Activated B cell treated with CpG ODN at 0.5 μM for 24 hours (primary cell): ENCODE measurements at places on chromosomes 16 and 17. TPM values are rescaled to one million over a fixed set of nuclear protein-coding genes. Genes with fewer than 3 reads are reported as not detected.

- no peak for DNase-seq
These were observed 115.9 kb upstream of the TNRC6C start for GRCh38 chr17:77842528-77843147.

DNA sequence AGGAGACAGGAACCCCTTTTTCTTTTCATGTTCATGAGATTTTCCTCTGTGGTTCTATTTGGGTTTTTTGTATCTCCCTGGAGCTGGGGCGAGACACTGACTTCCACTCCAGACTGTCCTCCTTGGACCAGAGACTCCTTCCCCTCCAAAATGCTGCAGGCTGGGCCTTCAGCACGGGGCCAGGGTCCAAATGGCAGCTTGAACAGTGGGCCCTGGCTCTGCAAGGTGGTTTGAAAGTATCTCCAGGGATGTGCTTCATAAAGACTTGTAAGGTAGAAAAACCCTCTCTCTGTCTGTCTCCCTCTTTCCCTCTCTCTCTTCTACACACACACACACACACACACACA lies 236.1 kb downstream of the ZNF423 start:
- DNase-seq: no peak

DNA sequence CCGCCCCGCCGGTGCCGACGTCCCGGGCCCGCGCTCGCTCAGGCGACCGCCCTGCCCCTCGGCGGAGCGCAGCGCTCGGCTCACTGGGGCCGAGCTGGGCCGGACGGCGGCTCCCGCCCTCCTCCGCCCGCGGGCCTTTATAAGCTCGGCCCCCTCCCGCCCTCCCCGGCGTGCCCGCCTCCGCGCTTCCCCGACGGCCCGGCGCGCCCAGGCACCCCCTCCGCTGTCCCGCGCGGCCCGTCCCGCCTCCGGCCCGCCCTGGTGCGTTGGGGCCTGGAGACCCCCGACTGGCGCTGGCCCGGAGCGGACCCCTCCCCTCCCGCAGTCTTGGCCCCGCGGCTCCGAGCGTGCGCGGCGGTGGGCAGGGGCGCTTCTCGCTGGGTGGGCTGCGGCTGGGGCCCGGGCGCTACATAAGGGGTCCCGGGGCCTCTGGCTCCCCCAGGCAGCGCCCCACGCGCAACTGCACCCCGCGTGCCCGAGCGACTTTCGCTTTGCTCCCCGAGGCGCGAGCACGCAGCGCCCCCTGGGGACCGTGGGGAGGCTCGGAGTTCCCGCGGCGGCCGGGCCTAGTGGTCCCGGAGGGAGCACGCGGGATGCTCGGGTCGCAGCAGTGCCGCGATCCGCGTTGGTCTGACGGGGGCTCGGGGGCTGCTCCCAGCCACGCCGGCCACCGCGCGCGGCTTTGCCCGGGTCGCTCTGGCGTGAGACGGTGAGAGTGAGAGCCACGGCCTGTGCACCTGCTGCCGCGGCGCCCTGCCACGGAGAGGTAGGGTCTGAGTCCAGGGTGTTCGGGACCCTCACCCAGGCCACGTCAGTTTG lies at the start of gene PIEZO1:
Gene PIEZO1 (minus strand): TSS at position 115 of the 819 bp plus-strand sequence. CDS start 256 bp downstream, outside the sequence.
- peak; percentile 78 for DNase-seq

The RAB26 gene
- total RNA-seq: 0.61 TPM in 1 of 2 replicates, not detected in the other

GRCh38 chr17:55567240-55568214 lies 56.3 kb upstream of the SMIM36 start:
- DNase-seq: no peak

The KCNH6 gene
- total RNA-seq: not detected in 2 replicates

- no peak for DNase-seq
These were observed 2.9 kb downstream of the KRT28 start for GRCh38 chr17:40796846-40797245.

DNA sequence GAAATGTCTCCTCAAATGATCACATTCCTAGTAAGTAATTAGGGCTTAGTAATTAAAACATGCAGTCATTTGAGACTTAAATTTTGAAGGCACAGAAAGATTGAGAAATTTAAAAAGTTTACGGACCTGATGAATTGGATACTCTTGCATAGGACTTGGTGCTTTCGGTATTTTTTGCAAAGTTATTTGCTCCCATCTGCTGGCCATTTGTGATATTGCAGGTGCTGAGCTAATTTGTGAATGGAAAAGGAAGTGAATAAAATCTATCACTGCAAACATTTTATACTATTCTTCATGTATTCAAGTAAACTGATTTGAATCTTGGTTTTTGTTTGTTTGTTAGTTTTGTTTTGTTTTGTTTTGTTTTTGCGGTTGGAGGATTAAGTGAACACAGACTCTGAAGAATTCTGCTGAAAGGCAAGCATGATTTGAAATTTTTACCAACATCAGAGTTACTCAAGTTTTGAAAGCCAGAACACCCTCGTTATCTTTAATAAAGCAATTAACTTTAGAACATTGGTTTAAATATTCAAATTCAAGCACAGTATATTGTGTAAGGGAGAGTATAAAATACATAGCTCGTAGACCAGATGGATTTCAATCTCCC lies 689.5 kb upstream of the RBFOX1 start:
- no peak for DNase-seq

DNA sequence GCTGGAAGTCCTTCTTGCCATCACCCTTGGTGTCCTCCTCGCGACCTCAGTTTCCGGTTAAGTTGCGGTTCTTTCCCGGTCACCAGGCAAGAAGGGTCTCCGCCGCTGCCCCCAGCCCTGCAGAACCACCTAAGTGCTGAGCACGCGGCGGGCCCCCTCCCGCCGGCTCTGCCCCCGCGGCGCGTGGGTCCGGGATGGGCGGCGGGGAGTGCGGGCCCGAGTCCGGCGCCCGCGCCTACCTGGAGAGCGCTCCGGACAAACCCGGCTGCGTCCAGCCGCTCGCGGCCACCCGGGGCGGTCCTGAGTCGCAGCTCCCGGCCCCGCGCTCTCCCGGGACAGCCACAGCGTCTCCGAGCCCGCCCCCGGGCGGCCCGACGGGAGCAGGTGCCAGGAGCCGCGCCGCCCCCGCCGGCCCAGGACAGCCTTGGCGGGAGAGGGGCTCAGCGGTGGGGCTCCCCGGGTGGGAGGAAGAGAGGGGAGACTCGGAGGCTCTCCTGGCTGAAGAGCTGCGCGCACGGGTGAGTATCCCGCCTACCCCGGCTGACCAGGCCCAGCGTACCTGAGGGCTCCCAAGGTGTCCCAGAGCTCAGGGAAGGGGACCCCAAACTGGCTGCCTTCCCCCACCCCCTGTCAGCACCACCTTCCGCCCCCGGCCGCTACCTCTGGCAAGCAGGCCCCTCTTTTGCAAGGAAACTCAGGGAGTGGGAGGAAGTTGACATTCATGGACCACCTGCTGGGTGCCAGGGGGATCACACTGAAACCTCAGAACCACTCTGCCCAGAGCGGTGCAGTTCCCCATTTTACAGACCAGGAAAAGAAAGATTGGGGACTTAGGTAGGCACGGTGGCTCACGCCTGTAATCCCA lies 22.2 kb upstream of the C17orf113 start:
- no peak for DNase-seq

The TMEM235 gene
- not detected in 2 replicates for total RNA-seq

The GAS7 gene
- 39.8 and 44.2 TPM in 2 replicates for total RNA-seq

The FMNL1 gene
- total RNA-seq: 310 and 351 TPM in 2 replicates

- DNase-seq: no peak
These were observed 46.7 kb upstream of the KDM8 start for GRCh38 chr16:27156579-27156978.

DNA sequence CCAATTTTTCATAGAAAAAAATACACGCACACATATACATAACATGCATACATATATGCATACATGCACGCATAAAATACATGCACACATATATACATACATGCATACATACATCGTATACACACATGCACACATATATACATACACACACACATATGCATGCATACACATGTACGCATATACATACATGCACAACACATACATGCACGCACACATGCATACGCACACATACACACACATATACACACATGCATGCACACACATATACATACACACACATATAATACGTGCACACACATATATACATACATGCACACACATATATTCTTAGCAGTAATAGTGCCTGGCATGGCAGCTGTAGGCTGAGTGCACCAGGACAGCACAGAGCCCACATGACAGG lies 24.9 kb downstream of the USP36 start:
- no peak for DNase-seq

- no peak for DNase-seq
These were observed 15.3 kb upstream of the INTS2 start for GRCh38 chr17:61943117-61943516.

DNA sequence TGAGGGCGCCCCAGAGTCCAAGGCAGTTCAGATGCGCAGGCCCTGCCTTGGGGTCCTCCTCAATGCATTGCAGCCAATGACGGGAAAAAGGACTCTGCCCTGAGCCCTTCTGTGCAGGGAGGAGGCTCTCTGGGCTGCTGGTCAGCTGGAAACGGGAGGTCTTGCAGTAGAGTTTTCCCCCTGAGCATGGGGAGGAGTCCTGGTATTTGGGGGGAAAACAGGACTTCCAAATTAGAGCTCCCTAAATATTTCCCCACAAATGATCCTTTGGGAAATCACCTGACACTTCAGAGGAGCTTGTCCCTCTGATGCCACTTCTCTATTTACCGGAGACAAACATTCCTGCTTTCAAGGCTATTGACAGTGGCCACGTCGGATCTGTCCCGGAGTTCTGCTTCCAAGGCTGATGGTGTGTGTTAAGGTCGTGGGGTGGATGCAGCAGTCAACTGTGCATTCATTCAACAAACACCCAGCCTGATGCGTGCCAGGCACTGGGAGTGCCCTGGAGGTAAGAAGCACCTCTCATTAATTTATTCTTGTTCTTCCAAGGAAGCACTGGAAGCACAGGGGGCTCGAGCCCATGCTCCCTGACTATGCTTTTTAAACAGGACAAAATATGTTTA lies 73.0 kb upstream of the DNAH17 start:
- DNase-seq: no peak

The LRRC36 gene
- 0.49 and 0.69 TPM in 2 replicates for total RNA-seq

DNA sequence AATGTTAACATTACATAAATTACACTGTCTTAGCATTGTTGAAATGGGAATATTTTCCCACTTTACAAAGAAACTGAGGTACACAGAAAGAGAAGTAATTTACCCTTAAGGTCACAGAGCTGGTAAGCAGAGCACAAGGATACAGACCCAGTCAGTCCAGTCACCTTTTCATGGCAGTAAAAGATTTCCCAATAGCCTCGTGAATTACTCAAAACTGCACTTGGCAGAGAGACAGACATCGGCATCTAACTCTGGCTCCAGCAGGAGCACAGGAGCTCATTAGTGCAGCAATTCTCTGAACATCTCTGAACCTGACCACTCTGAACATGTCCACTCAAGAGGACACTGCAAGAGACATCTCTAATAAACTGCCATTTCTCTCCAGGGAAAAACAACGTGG lies 3.1 kb downstream of the TEX2 start:
- no peak for DNase-seq

DNA sequence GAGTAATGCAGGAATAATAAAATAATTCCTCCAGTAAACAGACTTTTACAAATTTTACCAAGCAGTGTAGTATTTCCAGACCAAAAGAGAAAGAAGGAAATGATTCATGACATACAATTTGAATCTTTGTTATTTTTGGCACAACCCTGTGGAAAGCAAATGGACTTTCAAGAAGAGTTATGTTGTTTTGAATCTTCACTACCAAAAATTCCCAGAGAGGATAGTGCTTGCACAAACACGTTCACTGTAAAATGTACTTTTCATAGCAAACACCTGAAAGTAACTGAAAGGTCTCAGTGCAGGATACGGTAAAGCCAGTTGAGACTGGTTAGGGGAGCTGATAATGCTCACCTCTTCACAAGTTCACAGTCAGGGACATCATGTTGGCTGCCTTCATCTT lies 107.1 kb downstream of the USP22 start:
- DNase-seq: no peak

- no peak for DNase-seq
These were observed 4.8 kb downstream of the MLYCD start for GRCh38 chr16:83903751-83904150.

DNA sequence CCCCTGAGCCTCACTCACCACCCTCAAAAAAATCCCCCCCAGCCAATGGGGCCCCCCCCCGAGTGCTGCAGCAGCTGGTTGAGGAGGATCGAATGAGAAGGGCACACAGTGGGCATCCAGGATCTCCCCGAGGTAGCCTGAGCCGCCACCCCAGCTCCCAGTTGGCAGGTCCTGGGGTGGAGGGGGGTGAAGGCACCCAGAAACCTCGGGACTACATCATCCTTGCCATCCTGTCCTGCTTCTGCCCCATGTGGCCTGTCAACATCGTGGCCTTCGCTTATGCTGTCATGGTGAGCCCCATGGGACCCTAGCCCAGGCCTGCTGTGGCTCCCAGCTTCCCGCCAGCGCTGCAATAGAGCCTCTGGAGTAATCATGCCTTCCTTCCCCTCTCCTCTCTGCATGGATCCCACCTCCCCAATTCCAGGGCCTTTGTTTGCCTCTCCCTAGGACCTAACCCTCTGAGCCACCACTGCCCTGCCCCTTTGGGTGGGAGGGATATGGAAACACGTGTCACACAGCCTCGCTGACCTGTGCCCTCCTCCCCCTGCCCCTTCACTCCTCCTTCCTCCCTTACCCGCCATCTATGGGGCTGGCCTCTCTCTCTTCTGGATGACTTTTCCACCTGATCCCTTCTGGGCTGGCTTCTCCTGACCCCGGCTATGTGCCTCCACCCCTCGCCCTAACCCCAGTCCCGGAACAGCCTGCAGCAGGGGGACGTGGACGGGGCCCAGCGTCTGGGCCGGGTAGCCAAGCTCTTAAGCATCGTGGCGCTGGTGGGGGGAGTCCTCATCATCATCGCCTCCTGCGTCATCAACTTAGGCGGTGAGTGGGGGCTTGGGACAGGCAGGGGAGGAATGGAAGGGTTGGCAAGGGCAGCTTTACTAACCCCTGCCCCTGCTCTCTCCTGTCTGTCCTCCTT lies 1.9 kb downstream of the PRRT2 start:
- DNase-seq: no peak

The WFIKKN2 gene
- total RNA-seq: not detected in 2 replicates

DNA sequence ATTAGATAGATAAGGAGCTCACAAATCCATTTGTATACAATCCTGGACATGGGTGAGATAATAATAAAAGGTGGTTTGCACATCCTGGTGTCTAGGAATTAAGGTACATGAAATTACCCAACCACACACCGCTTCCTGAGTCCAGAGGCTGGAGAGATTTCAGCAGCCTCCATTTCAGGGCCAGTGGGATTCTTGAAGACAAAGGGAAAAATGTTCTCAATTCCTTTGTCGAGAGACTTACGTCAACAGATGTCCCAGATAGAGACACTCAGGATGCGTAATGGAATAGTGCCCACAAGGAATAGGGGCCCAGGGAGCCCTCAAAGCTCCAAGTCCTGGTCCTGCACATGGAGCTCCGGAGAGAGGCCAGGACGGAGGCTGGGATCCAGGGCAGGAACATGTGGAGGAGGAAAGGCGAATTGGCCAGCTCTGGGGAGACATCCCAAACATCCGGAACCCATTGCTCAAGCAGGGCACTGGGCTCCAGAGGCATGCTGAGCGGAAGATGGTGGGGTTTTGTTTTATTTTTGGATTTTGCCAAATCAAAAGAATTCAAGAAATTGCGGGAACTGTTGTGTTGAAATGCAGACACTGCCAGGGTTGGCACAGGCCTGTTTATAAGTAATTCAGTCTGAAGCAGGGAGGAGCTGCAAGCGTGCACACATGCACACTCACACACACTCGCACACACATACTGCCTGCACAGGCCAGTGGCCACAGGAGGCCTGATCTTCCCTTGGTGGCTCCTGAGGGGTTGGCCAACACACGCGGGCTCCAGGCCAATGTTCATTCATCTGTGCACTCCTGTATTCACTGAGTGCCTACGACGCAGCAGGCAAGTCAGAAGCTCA lies 97.2 kb downstream of the NOG start:
- DNase-seq: no peak

- DNase-seq: no peak
These were observed 10.3 kb downstream of the MPP3 start for GRCh38 chr17:43822570-43823190.

The GPR179 gene
- 0.07 TPM in 1 of 2 replicates, not detected in the other for total RNA-seq

The SLC13A2 gene
- total RNA-seq: not detected in 2 replicates

GRCh38 chr17:4733073-4733531 lies 1.9 kb downstream of the MED11 start:
- peak; percentile 49 for DNase-seq
